ENCODE measurements at places on chromosomes 7 and 10.

DNA sequence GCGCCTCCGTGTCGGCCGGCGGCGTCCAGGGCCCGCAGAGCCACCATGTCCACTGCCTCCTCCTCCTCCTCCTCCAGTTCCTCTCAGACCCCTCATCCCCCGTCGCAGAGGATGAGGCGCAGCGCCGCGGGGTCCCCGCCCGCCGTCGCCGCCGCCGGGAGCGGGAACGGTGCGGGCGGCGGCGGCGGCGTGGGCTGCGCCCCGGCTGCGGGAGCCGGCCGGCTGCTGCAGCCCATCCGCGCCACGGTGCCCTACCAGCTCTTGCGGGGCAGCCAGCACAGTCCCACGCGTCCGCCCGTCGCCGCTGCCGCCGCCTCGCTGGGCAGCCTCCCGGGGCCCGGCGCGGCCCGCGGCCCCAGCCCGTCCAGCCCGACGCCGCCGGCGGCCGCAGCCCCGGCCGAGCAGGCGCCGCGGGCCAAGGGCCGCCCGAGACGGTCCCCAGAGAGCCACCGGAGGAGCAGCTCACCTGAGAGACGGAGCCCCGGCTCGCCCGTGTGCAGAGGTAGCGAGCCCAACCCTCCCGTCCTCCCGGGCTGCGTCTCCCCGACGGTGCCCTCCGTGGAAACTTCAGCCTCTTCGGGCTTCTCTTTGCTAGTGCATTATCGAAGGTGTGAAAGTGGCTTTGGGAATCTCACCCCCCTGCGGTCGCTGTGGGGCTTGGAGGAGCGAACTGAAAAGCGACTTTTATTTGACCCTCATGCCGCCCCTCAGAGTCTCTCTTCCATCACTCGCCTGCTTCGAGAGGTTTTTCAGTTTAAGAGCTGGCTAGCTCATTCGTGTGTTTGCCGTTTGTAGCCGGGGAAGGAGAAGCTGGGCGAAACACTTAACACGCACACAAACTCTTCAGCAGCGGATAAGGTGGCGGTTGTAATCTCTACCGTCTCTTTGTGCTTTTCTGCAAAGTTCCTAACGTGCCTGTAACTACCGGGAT, 975 bp downstream of the GLCCI1 start:
- DNase-seq = peak; percentile 34

- no peak for DNase-seq
Observed at GRCh38 chr7:43655584-43655983, 72.7 kb downstream of the STK17A start.

DNA sequence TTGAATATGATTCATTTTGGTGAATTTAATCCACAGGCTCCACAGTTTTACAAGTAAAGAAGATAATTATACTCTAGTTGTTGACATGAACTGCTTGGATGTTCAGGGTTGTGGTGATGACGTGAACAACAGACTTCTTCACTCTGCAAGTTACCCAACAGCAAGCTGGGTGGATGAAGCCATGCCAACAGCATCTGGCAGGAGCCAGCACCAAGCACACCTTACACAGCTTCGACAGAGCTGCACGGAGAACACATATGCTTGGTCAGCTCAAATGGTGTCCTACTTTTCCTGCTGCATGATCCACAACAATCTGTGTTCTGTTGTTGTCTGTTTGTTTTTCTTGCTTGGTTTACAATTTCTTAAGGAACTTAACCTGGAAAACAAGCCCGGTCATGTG, 9.8 kb downstream of the NOD1 start:
- DNase-seq = no peak

DNA sequence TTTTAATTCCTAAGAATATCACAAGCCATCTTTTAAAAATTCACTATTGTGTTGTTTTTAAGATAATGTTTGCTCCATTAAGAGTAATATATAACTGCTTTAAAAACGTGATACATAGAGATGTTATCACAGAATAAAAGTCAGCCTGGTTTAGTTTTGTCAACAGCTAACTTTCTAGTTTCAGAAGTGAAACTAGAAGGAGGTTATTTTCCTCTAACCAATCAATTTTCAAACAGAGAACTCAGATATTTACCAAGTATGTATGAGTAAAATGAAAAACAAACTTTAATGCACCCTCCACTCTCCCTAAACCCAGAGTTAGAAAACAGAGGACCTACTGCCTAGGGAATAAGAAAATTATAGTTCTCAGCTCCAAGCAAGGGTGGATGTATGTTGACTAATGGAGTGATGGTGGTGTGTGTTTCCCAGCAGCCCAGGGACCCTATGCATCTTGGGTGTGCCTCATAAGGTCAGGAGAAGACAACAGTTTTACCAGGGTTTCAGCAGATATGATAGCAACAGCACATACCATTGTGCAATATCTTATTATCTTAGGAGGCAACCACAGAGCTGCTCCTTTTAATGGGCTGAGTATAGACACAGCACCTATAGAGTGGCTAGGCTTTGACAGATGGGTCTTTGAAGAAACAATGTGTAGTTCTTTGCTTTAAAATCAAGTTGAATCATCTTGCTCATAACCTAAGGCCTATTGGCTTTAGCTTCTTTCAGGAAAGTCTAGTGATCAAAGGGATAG, 58.4 kb downstream of the PTPRZ1 start:
- no peak for DNase-seq

- no peak for DNase-seq
Observed at GRCh38 chr10:17077346-17077781, 52.2 kb downstream of the CUBN start.

- no peak for DNase-seq
Observed at GRCh38 chr7:31783221-31783620, 96.2 kb downstream of the PPP1R17 start.

DNA sequence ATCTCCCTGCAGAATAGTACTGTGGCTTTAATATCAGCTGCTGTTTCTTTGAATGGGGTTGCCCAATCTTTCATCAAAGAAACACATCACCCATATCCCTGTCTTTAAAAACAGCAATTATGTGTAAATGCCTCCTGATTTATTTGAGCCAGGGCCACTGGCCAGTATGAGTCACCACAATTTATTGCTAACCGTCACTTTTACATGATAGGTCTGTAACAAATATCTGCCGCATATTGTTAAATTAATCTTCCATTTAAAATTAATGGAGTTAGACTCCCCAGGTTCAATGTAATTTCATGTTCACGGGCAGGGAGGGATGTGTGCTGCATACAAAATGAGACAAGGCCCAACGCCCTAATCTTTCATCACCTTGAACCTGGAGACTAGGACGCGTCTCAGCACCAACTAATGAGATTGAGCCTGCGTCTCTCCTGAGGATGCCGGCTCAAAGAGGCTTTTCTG, 673.4 kb downstream of the AUTS2 start:
- DNase-seq = no peak

DNA sequence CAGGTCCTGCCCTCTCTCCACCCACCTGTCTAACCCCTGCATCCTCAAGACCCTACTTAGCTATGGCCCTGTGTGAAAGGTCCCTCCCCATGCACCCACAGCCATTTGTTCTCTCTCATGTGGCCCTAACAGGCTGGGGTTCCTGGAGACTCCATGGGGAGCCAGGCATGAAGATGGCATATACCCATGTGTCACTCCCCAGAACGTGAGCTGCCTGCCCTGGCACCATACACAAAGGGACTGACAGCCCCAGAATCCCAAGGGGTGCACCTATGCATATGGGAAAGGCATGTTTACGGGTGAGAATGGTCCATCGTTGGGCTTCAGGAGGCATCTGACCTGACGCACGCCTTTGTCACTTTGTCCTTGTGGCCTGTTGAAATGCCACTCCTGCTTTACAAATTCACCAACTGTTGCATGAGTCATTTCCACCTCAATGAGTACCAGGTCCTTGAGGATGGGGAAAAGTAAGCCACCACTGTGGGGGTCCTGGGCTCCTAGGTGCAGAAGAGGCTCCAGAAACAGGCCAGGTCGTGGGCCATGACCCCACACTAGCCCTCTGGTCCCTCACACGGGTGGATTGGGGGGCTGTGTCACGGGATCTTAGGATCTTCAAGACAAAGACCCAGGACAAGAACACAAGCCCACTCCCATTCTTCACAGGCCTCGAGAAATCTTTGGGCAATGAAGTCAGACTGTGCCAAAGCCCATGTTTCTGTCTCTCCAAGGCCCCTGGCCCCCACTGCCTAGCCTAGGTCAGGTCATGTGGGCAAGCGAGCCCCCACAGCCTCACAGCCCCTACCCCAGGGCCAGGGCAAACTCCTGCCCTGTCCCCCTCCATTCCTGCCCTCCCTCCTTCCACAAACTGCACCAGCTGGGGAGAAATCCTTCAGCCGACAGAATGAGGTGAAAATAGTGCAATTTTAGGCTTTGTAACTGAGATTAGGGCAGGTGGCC, 8.6 kb downstream of the GPRIN2 start:
- DNase-seq = no peak

DNA sequence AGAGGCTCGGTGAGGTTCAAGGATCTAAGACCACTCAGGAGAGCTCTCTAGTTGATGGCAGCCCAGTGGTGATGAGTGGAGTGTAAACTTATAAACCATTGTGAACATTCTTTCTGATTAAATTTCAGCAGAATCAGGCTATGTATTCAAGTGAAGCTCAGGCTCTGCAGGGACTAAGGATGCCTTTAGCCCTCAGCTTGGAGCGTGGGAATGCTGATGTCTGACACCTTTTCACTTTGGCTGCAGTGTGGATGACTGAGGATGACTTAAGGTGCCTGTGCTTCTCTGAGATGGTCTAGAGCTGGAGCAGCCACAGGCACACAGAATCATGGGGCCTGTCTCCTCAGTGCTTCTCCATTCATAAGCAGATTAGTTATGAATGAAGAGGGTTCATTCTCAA, 150.4 kb downstream of the SORCS3 start:
- DNase-seq = no peak

GRCh38 chr7:46076527-46076926, 155.5 kb upstream of the IGFBP3 start:
- DNase-seq = no peak

DNA sequence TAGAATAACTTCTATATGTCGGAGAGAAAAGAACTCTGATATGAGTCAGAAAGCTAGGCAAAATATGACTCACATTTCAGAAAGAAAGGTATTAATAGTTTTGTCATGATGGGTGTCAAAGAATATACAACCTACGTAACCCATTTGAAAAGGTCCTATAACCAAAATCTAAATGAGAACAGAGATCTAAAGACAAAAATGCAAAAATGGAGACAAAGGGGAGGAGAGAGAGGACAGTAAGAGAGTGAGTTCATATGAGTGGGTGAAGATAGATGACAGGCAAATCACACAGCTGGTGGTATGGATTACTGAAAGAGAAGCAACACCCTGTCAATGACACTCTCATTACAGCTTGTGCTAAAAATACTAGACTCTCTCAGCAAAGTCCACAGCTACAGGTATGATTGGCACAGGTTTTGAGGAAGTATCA, 25.6 kb downstream of the ANKMY2 start:
- DNase-seq = no peak

- no peak for DNase-seq
Observed at GRCh38 chr7:121833991-121834390, 39.0 kb upstream of the PTPRZ1 start.

- no peak for DNase-seq
Observed at GRCh38 chr7:121500360-121501058, 104.4 kb upstream of the FAM3C start.

DNA sequence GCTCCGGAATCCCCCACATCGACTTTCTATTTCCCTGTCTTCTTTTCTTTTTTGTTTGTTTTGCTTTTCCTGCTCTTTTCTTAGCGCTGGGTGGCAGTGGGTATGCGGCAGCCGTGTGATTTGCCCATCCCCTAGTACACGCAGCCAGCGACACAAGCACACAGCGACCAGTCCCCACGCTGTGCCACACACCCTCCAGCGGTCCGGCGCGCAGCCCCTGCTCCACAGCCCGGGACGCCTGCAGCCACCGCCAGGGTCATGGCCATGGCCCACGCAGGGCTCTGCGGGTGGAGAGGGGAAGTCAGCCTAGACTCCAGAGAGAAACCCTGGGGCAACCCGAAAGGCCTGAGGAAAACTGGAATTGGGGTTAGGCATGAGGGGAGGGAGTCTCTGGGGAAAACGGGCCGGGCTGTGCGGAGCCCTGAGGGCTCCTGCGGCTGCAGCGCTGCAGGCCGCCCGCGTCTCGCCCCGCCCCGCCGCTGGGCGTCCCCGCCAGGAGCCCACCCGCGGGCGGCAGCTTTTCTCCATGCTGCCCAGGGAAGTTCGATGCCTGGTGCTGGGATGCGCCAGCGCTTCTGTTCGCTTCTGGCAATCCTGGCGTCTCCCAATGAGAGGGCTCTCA, 2.5 kb downstream of the CHRM2 start:
- DNase-seq = no peak

- no peak for DNase-seq
Observed at GRCh38 chr7:138842111-138842510, 44.1 kb upstream of the ATP6V0A4 start.

- no peak for DNase-seq
Observed at GRCh38 chr7:113444261-113444660, 325.9 kb upstream of the SMIM30 start.

- DNase-seq = no peak
Observed at GRCh38 chr10:101690461-101690860, 4.5 kb downstream of the FBXW4 start.

- no peak for DNase-seq
Observed at GRCh38 chr7:157841773-157842370, 505.1 kb downstream of the DNAJB6 start.

- no peak for DNase-seq
Observed at GRCh38 chr7:156034397-156034796, 222.1 kb upstream of the SHH start.

DNA sequence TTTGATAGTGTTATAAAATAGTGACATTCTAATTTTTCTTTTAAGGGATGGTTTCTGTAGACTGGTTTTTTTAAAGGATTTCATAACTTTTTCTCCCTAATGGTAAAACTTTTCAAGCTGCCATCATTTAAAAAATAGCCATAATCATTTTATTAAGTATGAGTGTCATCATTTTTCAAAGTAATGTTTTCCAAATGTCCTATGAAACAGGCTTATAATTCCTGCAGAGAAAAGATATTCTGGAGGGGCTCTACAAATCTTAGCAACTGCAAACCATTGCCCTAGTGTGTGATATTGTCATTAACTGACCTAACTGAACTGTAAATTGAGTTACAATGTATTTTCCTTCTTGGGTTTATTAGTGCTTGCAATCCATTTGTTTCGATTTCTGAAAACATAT, 226.0 kb downstream of the BBS9 start:
- DNase-seq = no peak

- DNase-seq = no peak
Observed at GRCh38 chr10:64699244-64699643, 1178.0 kb downstream of the REEP3 start.

- DNase-seq = no peak
Observed at GRCh38 chr10:97119058-97119745, 66.6 kb downstream of the SLIT1 start.

GRCh38 chr7:139765143-139765542, 12.7 kb downstream of the HIPK2 start:
- no peak for DNase-seq

GRCh38 chr7:37993060-37993501, 72.6 kb downstream of the EPDR1 start:
- no peak for DNase-seq
